HFFc6 (cell line): ENCODE measurements at places on chromosomes 1 and 21. TPM values are rescaled to one million over a fixed set of nuclear protein-coding genes. Genes with fewer than 3 reads are reported as not detected.
A peak's percentile ranks its signal among the peaks of the same experiment; 100 is the strongest.

GRCh38 chr1:204697893-204698292, 12.4 kb upstream of the LRRN2 start:
- no peak for DNase-seq
- no peak overlapping the region for H3K4me3 ChIP-seq
- H3K36me3 ChIP-seq: no peaks in the 10 kb centered on the region

- H3K4me1 ChIP-seq: peaks cover 16% of the 10 kb centered on the region
- no peak overlapping the region for H3K4me3 ChIP-seq
Measured at GRCh38 chr1:30724175-30724574, 790 bp upstream of the MATN1 start.

GRCh38 chr1:23916209-23917131, 3.3 kb upstream of the CNR2 start:
- peaks cover 6% of the 10 kb centered on the region for H3K27me3 ChIP-seq
- H3K27ac ChIP-seq: no peak overlapping the region
- H3K36me3 ChIP-seq: no peaks in the 10 kb centered on the region
- no peak overlapping the region for H3K4me3 ChIP-seq

NEK7 gene
- 476 to 692 TPM (median 643 TPM) in 3 replicates for total RNA-seq

IFNLR1 gene
- not detected in 2 replicates for total RNA-seq

CR1L gene
- total RNA-seq: not detected in 3 replicates

DNA sequence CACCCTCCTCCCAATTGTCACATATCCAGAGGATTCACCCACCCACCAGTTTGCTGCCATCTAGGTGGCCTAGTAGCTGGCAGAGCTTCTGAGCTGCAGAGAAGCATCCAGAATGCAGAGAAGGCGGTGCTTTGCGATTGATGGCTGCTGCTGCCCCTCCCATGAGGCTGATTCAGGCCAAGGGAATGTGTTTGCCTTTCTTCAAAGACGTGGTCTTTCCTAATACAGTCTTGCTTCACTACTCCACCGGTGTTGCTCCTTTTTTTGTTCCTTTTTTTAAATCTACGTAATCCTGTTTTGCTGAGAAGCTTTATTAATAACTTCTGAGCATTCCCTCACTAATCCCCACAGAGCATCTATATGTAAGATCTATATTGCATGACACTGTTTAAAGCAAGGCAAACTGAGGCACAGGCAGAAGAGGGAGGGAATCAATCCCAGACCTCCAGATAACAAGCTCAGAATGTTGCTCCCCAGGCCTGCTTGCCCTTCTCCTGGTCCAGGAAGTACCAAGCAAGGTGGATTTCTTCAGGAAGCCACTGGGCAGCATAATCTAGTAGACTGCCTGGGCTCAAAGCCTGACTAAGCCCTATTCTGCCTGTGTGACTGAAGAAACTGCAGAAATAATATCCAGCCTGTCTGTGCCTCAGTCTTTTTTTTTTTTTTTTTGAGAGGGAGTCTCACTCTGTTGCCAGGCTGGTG, 275.5 kb upstream of the FMN2 start:
- peaks cover 49% of the 10 kb centered on the region for H3K4me1 ChIP-seq
- no peaks in the 10 kb centered on the region for H3K36me3 ChIP-seq
- H3K27me3 ChIP-seq: 0 out of 2 replicates have a peak, but pooled peaks cover 5% of the 10 kb centered on the region
- H3K4me3 ChIP-seq: peak overlapping the region; percentile 65

DESI2 gene
- 22.9 to 31.6 TPM (median 25.6 TPM) in 3 replicates for total RNA-seq

DNA sequence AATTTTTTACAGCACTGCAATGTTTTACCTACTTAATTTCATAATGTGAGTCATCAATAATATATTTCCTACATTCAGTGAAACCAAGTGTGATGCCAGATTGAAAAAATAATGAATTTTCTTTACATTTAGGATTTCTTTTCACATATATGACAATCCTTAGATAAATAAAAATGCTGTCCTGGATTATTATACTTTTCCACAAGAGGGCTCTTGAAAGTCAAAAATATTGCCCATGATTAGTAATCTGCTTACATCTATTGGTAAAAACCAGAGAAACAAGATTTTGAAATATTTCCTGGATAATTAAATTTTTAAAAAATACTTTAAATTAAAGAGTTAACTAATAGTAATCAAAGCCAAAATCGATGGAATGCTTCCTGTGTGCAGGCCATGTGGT, 86.8 kb upstream of the PLPPR4 start:
- peaks cover 3% of the 10 kb centered on the region; the same call in 1 of the 2 replicates for H3K27me3 ChIP-seq
- H3K36me3 ChIP-seq: no peaks in the 10 kb centered on the region
- H3K4me1 ChIP-seq: peaks cover 27% of the 10 kb centered on the region
- H3K4me3 ChIP-seq: no peak overlapping the region

- no peak overlapping the region for H3K27ac ChIP-seq
- H3K4me3 ChIP-seq: no peak overlapping the region
- peaks cover 5% of the 10 kb centered on the region; the same call in 1 of the 2 replicates for H3K27me3 ChIP-seq
- peaks cover 29% of the 10 kb centered on the region for H3K36me3 ChIP-seq
Measured at GRCh38 chr1:179318491-179318890, 24.9 kb downstream of the SOAT1 start.

PARP1 gene
- 75.4 to 97.0 TPM (median 89.8 TPM) in 3 replicates for total RNA-seq

DNA sequence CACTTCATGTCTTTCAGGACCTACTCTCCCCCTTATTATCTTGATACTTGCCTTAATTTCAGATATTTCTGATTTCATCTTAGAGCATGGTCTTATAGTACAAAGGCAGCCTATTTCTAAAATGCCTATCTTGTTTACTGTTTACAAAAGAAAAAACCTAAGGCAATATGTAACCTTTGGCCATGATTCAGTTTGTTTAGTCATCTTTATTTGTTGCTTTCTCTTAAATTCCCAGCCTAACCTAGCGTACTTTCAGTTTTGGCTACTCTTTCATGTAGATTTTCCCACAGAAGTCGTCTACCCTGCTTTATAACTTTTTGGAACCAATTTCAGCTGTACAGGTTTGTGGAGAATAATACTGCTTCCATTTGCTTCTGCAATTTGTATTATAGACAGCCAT, 81.8 kb downstream of the KIF1B start:
- no peak overlapping the region for H3K27ac ChIP-seq
- H3K27me3 ChIP-seq: no peaks in the 10 kb centered on the region
- DNase-seq: no peak
- H3K36me3 ChIP-seq: peaks cover 34% of the 10 kb centered on the region

- no peaks in the 10 kb centered on the region for H3K27me3 ChIP-seq
- H3K27ac ChIP-seq: peak overlapping the region; percentile 34; the same call in 1 of the 2 replicates
Measured at GRCh38 chr1:97791251-97791650, 129.6 kb downstream of the DPYD start.

DNA sequence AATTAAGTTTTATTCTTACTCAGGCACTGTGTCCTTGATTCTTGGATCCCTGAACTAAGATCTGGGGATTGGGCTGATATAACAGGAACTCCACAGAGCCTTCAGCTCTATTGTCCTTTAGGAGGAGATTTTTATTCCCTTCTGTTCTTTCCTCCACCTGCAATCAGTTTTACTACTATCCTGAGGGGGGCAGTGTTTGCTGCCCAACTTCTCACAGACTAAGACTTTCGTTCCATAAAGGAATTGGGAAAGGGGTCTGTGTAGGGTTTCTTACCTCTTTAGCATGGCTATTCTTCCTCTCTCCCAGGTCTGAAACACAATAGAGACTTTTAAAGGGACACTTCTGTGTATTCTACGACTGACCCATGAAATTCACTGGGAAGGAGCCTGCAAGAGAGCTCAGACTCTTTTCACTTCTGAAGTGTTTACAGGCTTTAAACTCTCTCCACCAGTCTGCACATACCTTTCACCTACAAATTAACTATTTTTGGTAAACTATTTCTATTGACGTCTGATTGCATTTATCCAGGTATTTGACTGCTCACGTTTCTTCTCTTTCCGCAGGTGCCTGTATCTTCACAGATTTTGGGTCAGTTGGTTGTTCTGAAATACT, 103.3 kb upstream of the DEPDC1 start:
- H3K36me3 ChIP-seq: no peaks in the 10 kb centered on the region
- no peak for DNase-seq
- H3K4me1 ChIP-seq: no peaks in the 10 kb centered on the region
- H3K4me3 ChIP-seq: no peak overlapping the region
- H3K27ac ChIP-seq: no peak overlapping the region

PDZK1IP1 gene
- total RNA-seq: not detected in 3 replicates

DNA sequence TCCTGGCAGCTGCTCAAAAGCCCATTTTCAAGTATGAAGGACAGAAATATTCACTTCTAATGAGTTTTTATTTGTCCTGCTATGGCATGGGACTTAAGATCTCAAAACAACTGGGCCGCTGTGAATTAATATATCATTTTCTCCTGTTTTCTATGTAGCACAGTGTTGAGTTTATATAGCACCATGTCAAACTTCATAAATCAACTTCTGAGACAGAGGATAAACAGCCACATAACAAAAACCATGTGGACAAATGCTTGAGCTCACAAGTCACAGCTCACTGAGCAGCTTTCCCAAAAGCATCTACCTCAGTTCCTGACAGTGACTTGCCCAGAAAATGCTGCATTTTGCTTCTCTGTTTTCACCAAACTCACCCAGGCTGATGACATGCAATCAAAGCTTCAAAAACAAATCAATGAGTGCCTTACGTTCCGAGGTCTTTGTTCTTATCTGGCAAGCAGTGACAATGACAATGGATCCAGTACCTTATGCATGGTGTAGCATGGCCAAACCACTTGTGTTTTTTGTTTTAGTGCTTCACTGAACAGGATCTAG, 722.6 kb downstream of the LRRIQ3 start:
- H3K27me3 ChIP-seq: no peaks in the 10 kb centered on the region
- no peak overlapping the region for H3K4me3 ChIP-seq
- no peaks in the 10 kb centered on the region for H3K36me3 ChIP-seq
- no peak overlapping the region for H3K27ac ChIP-seq

GRCh38 chr1:60924165-60924564, 158.2 kb upstream of the NFIA start:
- DNase-seq: no peak
- H3K27me3 ChIP-seq: peaks cover 8% of the 10 kb centered on the region; the same call in 1 of the 2 replicates
- H3K27ac ChIP-seq: no peak overlapping the region
- H3K36me3 ChIP-seq: no peaks in the 10 kb centered on the region
- H3K4me1 ChIP-seq: no peaks in the 10 kb centered on the region

DNA sequence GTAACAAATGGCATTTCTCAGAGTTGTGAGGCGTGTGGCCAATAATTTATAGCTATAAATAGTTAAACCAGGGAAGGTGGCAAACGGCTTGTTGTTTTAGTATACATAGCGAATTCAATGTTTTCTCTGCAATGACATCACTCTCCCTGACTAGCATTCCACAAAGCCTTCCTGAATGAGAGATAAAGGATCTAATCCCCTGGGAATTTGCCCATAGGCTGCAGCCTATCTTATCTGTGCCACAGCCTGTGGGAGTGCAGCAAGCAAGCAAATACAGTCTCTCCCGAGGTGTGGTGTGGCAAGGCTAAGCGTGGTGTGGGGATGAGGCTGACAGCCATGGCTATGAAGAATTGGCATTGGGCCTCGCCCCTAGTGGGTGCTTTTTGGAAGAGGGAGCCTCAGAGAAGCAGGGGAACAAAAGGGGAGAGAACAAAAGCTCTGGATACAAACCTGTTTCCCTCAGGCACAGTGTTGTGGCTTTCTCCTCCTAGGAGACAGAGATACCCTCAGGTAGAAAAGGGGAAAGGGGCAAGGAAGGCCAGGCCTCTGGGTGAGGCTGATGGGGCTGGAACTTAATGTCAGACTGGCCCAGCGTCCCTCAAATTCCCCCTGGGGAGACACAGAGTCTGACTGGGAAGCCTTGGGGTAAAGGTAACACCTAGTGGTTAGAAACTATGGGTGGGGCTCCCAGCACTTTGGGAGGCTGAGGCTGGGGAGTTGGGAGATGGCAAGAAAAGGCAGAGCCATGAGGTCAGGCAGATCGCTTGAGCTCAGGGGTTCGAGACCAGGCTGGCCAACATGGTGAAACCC, 8.9 kb downstream of the TAGLN2 start:
- H3K4me1 ChIP-seq: peaks cover 100% of the 10 kb centered on the region
- H3K4me3 ChIP-seq: peak overlapping the region; percentile 70
- peaks cover 62% of the 10 kb centered on the region for H3K36me3 ChIP-seq

DNA sequence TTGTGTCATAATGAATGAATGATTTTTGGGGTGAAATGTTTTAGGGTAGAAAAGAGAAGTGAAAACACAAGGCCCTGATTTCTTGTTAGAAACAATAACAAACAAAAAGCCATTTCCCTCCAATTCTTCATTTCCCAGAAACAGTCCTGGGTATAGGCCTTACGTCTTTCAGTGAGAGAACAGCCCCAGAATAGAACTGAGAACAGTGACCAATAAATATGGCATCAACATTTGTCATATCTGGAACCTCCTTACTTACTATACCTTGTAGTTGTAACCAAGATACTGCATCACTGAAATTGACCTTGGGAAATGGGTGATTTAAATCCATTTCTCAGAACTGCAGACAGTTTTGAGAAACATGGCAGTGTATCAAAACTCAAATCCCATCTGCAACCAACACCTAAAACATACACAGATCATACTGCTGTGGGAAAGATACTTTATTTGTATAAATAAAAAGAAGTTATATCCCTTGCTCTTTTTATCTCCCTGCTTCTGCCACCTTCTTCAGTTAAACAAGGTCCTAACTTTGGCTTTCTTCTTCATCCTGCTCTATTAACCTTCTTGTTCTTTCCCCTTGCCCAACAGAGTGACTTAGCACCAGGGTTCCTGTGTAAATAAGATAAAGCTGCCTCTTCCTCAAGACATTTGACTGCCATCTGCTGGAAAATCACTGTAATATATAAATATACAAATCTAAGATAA, 19.5 kb downstream of the XKR8 start:
- no peak overlapping the region for H3K4me3 ChIP-seq
- peaks cover 2% of the 10 kb centered on the region; the same call in 1 of the 2 replicates for H3K27me3 ChIP-seq
- DNase-seq: peak; percentile 70

CDC7 gene
- 4.7 to 8.2 TPM (median 5.8 TPM) in 3 replicates for total RNA-seq

- H3K36me3 ChIP-seq: no peaks in the 10 kb centered on the region
- DNase-seq: no peak
- H3K4me1 ChIP-seq: no peaks in the 10 kb centered on the region
Measured at GRCh38 chr1:168861421-168862004, 132.5 kb upstream of the DPT start.

DNA sequence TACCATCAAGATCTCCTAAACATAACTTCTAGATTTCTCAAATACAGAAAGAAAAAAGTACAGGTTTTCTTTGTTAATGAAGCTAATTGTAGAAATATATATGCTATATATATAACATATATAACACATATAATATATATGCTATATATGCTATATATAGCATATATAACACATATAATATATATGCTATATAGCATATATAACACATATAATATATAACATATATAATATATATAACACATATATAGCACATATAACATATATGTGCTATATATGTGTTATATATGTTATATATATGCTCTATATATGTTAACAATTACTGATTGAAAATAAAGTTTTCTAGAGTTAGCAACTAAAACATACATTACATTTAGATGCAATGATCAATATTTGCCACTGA, 34.8 kb downstream of the RGS21 start:
- no peak overlapping the region for H3K4me3 ChIP-seq
- DNase-seq: no peak
- no peaks in the 10 kb centered on the region for H3K27me3 ChIP-seq
- no peaks in the 10 kb centered on the region for H3K4me1 ChIP-seq
- no peaks in the 10 kb centered on the region for H3K36me3 ChIP-seq
- H3K27ac ChIP-seq: no peak overlapping the region

- DNase-seq: no peak
- no peaks in the 10 kb centered on the region; the same call in 1 of the 2 replicates for H3K27me3 ChIP-seq
- no peak overlapping the region for H3K27ac ChIP-seq
- H3K4me1 ChIP-seq: no peaks in the 10 kb centered on the region
- no peak overlapping the region for H3K4me3 ChIP-seq
Measured at GRCh38 chr21:31201144-31201543, 142.9 kb downstream of the TIAM1 start.

GRCh38 chr1:65175171-65176055, 27.4 kb downstream of the AK4 start:
- H3K4me3 ChIP-seq: no peak overlapping the region
- H3K4me1 ChIP-seq: peaks cover 36% of the 10 kb centered on the region
- peaks cover 29% of the 10 kb centered on the region; the same call in 1 of the 2 replicates for H3K27me3 ChIP-seq
- no peak overlapping the region for H3K27ac ChIP-seq
- DNase-seq: no peak
